ENCODE measurements at places on chromosomes 6 and 20. TPM values are rescaled to one million over a fixed set of nuclear protein-coding genes. Genes with fewer than 3 reads are reported as not detected.

- DNase-seq, result no peak
These were observed 26.1 kb upstream of the NEDD9 start for GRCh38 chr6:11258260-11259237.

DNA sequence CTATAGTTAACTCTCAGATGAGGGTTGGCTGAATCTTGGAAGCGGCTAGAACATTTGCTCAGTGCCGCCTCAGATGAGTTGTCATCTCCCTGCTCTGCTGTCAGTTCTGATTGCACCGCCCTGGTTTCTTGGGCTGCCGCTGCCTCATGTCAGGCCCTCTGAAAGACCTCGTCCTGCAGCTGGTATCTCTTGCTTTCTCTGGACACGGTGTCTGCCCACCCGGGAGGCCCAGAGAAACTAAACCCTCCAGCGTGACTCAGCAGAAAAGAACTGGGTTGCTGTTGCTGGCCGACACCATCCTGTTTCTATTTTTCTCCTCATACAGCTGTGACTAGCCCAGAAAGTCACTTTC is 355.4 kb downstream of the CD83 start:
- DNase-seq, result no peak

- peak; percentile 90 for DNase-seq
These were observed at the start of gene HLA-F for GRCh38 chr6:29723262-29723665. HLA-F (plus strand) TSS chr6:29723434; CDS start chr6:29723464, 30 bp downstream.

DNA sequence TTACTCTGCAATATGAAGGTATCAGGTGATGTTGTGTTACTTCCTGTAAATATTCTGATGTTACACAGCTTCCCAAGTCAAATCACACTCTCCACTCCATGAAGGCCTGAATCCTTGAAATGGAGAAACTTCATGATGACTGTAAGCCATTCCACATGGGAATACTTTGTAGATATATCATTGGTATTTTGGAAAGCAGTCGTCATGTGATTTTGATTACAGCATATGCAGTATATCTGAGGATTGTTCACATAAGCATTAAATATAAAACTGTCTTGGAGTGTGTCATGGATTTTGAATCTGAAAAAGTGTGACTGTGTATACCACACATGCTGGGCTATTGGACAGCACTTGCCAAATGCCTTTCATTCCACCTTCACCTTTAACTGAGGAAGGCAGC is 118.3 kb upstream of the EXOC2 start:
- DNase-seq, result no peak

DNA sequence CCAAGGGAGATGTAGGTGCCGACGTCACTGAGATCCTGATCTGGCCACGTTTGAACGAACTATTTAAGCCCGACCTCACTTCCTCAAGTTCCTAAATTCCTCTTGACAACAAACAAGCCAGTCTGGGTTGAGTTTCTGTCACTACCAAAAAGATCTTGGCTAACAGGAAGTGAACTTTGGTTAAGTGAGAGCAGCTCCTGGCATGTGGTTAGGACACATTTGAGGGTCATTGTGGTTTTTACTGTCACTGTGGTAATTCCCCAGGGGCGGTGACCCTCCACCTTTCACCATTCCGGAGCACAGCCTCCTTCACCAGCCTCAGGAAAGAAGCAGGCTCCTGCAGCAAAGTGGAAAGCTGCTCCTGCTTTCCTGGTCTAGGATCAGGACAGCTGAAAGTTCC is 43.1 kb upstream of the ZNF831 start:
- DNase-seq, result no peak

- peak; percentile 14 for DNase-seq
These were observed 28.9 kb upstream of the C6orf58 start for GRCh38 chr6:127547904-127548649.

DNA sequence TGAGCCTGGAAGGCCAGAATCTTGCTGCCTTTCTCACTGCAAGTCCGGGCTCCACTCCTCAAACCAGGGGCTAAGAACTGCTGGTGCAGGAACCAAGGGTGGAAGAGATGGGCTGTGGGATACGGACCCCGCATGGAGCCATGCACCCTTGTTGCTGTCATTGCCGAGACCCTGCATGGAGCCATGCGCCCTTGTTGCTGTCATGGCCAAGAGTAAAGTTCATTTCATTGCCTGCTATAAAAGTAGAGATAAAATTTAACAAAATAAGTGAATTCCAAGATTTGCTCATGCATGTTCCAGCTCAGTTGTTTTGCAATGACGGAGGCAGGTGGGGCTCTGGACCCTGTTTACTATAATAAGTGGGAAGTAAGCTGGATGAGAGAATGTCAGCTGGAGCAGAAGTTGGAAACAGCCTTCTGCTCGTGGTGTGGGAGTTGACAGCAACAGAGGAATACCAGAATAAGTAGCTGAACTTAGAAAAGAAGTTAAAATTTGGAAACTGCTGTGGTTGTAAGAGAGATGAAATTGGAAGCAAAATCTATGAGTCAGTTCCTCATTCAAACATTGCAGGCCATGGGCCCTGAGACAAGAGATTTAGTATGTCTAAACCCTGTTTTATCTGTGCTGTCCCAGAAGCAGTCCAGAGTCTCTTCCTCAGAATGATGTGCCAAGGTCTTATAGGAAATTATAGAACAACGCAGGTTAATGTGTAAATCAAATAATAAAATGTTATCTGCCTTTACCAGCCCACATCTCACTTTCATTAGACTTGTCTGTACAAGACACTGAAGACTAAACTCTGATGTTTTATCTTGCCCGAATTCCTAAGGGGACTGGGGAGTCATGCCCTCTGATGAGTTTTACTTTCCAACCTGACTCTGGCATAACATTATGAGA is 15.8 kb upstream of the THBS2 start:
- peak; percentile 7 for DNase-seq

DNA sequence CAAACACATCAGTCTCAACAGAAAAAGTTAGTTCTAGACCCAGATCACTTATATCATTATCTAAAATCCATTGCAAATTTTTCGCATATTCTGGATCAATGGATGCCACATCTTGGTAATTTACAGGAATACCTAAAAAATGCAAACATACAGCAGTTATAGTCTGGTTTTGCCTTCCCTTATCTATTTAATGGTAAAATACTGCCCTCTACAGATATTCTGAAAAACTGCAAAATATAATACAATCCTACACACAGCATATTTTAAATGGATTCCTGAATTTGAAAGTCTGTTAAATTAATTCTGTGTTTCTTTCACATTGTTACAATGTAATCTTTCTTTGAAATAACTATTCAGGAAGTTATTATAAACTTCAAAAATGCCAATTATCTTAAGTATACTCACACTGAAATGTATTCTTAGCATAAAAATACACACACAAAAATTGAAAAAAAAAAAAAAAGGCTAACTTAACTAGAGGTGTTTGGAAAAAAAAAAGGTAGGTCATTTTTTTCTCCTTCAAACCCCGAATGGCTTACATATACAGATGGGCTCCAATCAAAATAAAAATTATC is 88.4 kb downstream of the HACE1 start:
- DNase-seq, result peak; percentile 45

- no peak for DNase-seq
These were observed 422.6 kb downstream of the HTR1B start for GRCh38 chr6:77040568-77041195.

GRCh38 chr6:110188791-110189190 is 8.6 kb downstream of the CDC40 start:
- peak; percentile 4 for DNase-seq

DNA sequence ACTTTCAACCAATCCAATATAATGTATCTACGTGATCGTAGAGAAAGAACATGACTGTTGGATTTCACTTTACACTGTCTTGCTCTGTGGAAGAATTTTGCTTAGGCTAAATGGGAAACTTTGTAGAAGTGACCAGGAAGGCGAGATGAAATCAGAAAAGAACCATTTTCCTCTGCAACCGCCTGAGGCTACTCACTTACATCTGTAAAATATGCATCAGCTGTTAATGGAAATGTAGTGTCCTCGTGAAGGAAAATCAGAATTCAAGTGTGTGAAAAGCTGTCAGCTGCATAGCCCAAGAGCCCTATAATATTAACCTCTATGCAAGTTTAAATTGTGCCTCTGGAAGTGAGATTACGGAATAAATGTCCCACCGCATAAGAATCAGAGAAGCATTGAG is 277.9 kb downstream of the C6orf118 start:
- DNase-seq, result no peak

DNA sequence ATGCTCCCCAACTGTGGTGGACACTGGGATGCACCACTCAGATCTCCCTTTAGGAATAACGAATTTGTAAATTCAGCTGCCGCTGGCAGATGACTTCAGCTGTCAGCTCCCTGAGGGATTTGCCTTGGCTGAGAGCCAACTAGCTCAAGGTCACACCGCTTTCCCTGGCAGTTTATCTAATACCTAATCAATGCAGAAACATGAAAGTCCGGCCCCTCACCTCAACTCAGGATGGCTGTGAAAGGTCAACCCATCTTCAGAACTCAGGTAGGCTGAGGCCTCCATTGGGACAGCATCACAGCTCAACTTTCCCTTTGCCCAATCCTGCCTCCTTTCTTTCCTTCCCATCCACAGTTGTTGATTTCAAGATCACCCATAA is 22.8 kb upstream of the SCGN start:
- DNase-seq, result no peak

GRCh38 chr20:13105864-13106457 is 97.2 kb downstream of the SPTLC3 start:
- DNase-seq, result peak; percentile 84

TNFRSF6B gene
- total RNA-seq, result 41.6 TPM

GRCh38 chr6:63928613-63929012 is 293.0 kb downstream of the PHF3 start:
- DNase-seq, result no peak

DNA sequence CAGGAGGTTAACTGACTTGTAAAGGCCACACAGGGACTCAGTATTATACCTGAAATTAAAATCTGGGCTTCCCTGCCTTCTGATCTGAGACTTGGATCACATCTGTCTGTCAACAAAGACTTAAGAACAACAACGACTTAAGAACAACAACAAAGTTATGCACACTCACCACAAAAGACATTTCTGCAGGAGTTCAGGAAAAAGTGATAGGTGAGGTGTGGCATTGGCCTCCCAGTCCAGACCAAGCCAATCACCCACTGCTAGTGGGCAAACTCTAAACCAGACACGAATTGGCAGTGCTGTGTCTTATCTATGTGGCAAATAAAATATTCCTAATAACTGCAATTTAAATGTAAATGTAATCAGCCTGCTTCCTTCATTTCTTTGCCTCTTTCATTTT is 61.3 kb downstream of the PRDM1 start:
- no peak for DNase-seq

DNA sequence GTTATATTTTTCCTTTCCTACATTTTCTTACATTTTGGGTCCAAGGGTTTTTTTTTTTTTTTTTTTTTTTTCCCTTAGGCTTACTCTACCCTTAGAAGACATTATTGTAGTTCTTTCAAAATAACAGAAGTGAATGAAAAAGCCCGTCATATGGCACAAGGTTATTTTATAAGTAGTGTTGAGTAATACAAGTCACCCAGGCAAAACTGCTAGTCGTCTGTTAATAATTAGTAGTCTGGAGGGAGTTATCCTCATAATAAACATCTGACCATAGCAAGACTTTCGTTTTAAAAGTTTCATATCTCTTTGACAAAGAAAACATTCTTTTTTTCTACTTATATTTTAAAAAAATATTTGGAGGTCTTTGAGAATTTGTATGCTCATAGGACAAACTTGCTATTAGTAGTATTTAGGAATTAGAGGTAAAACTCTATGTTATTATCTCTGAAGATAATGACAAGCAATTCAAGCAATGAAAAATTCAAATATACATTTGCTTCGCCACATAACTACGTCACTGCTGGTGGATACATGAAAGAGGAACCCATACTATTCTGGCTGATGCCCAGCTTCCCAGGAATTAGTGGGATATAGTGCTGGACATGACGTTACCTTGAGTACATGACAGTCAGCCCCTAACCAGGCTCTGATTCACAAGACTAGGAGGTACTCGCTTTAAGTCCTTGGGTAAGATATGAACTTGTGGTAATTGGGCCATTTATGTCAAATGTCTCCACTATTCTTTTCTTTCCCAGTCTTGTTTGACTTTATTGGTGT is 532.8 kb downstream of the GRIK2 start:
- no peak for DNase-seq

GRCh38 chr20:50450881-50451752 is 59.1 kb upstream of the PTPN1 start:
- no peak for DNase-seq

GRCh38 chr20:49786196-49786595 is 26.4 kb upstream of the SLC9A8 start:
- DNase-seq, result no peak

GRCh38 chr6:116386581-116387299 is 16.0 kb downstream of the DSE start:
- DNase-seq, result peak; percentile 59

GRCh38 chr6:148776321-148777308 is 29.8 kb downstream of the UST start:
- peak; percentile 67 for DNase-seq

MYH7B gene
- 0.04 TPM for total RNA-seq

DNA sequence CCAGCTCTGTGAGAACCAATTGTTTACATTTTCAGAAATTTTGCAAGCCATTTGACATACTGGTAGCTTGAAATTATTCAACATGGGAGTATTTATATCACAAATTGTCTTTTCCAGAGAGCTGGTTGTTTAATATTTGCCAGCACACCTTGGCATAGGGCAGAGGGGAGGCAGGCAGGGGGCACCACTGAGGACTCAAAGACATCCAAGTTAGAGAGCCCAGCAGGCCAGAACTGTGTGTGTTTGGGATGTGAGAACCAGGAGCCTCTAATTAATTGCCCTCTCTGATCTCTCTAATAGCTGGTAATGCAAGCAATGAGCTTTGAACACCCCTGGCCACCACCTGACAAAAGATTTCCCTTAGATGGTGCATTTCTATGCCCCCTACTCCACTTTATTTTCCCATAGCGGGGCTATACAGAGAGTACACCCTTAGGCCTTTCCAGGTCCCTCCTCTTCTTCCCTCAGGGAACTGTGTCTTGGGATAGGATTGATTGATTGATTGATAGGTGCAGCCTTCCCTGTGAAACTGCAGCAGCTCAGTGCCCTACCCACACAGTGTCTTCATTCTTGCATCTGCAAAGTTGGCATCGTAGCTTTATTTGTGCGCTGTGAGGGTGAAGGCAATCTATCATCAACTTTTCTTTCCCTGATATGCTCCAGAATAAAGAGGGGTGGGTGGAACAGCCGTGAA is 29.2 kb downstream of the MOCS1 start:
- DNase-seq, result no peak
